NCI-H2029 (cell line): ENCODE measurements at places on chromosomes 3 and 15.

GRCh38 chr15:92603743-92604470 is 51.7 kb downstream of the FAM174B start:
- DNase-seq = no peak

DNA sequence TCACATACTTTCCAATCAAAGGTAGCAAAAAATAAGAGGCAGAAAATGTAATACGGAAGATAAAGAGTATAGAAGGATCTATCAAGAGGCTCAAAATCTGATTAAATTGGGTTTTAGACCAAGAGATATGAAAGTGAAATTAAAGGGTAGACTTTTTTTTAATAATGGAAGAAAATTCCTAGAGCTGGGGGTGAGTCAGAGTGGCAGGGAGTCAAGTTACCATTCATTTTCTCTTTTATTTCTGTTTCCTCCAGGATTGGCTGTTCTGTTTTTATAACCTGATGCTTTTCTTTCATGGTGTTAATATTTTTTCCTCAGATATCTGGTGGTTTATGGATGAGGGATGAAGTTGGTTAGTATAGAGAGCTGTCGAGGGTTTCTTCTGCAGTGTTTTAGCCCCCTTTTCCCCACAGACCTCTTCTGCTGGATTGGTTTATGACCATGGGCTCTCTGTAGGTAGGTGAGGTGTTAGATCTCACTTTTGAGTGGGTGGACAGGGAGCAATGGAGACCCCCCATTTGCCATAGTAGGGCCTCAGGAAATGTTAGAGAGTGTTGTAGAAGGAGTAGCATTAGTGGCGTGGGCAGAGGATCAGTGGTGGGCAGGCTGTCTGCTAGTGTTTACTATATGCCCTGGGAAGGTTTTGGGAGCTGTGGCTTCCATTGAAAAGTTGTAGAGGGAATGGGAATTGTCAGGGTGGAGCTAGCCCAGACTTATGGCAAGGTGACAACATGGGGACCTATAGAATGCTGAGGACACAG is 201.6 kb upstream of the GOLGA6L4 start:
- DNase-seq = no peak

DNA sequence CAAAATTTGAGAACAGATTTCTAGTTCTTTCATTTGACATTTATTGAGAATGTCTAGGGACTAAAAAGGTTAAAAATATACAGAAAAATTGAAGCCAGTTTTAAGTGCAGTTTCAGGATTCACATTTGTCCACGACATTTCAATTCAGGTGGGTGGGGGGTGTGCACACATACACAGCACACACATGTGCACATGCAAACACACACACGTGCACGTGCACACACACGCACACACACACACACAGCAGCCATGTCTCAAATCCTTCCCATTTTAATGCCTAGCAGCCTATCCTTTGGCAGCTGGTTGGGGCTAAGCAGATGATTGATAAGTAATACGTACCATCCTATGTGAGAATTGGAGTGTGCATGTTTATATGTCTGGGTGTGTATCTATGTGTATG is 238.3 kb upstream of the TRIM42 start:
- DNase-seq = no peak

DNA sequence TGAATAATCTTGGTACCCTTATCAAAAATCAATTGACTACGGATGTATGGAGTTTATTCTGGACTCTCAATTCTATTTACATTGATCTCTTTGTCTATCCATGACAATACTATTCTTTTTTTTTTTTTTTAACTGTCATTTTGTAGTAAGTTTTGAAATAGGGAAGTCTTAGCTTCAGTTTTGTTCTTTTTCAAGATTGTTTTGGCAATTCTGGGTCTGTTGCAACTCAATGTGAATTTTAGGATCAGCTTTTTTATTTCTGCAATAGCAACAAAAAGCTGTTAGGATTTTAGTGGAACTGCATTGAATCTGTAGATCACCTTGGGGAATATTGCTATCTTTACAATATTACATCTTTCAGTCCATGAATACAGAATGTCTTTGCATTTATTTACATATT is 21.4 kb downstream of the BTLA start:
- no peak for DNase-seq

GRCh38 chr3:14913071-14913925 is 34.1 kb upstream of the NR2C2 start:
- no peak for DNase-seq

DNA sequence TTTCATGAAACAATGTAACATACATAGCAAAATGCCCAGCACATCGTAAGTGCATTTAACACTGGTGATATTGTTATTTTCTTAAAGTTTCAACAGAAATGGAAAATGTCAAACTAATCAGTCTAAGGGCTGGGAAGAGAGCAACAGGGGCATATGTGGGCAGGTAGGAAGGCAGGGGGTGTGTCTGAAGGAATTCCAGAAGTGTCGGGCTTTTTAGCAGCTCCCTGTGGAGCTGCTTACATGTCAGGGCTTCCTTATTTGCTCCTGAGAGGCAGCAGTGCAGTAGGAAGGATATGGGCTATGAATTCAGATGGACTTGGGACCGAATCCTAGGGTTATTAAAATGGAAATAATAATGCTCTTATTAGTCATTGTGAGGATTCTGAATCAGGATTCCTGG is 311.6 kb downstream of the CLSTN2 start:
- no peak for DNase-seq

GRCh38 chr15:62637574-62637897 is 405.0 kb upstream of the TPM1 start:
- no peak for DNase-seq

- DNase-seq = no peak
These were observed 212.5 kb downstream of the BCHE start for GRCh38 chr3:165624761-165625160.

- DNase-seq = no peak
These were observed 28.6 kb upstream of the STXBP5L start for GRCh38 chr3:120879411-120879810.

GRCh38 chr15:75739791-75740190 is 27.1 kb upstream of the CSPG4 start:
- DNase-seq = no peak

DNA sequence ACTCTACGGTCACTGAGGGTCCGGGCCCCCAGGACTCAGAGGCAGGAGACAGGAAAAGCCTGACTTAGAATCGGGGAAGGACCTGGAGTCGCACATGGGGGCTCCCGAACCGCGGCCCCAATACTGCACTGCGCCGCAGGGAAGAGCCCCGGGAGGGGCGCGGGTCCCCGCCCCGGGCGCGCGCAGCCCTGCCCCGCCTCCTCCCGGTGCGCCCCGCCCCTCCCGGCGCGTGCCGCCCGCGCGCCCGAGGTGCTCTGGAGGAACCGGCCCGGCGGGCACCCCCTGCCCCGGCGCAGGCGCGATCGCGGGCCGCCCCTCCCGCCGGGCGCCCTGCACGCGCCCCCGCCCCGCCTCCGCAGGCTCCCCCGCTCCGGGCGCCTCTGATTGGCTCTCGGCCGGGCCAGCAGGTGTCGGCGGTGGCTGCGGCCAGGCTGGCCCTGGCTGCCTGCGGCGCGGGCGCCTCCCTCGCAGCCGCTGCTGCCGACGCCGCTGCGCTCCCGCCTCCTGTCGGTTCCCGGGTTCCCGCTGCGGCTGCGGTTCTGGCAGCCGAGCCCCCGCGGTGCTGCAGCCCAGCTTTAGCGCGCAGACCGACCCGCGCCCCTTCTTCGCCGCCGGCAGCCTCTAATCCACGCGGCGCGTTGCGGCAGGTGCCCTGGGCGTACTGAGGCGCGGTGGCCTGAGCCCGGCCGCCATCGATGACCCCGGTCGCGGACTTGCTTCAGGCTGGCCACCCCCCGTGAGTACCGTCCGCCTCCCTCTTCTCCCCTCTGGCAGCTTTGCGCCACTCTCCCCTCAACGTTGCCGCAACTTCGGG is at the start of gene MYRIP:
MYRIP (plus strand) TSS at position 429 of the 814 bp plus-strand sequence. CDS start 91,208 bp downstream, outside the sequence.
- DNase-seq = peak; percentile 85

- no peak for DNase-seq
These were observed 76.8 kb downstream of the SMAD3 start for GRCh38 chr15:67142092-67142766.

GRCh38 chr3:157285966-157286365 is 126.0 kb upstream of the CCNL1 start:
- DNase-seq = no peak

DNA sequence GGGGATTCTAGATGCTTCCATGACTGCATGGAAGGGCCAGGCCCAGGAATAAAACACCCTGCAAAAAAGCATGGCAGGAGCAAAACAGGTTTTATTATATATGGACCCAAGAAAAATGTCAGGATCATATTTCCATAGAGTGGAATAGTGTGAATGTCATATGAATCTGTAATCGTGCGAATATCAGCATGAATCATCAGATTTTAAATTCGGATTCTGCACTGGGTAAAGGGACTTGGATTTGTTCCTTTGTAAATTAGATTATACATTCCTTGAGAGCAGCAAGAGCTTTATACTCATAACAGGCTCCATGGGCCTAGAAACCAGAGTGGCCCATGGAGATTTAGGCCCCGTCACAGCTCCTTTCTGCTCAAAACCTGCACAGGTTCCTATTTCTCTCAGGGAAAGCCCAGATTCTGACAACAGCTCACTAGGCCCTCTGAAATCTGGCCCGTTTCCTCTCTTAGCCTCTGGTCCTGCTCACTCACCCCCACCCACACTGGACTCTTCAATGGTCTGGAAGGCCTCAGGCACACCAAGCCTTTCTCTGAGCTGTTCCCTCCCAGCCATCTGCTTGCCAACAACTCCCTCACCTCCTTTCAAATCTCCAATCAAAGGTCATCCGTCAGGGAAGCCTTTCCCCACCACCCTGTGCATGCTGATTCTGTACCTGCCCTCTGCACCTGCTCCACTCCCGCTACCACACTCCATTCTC is 76.0 kb downstream of the FEM1B start:
- no peak for DNase-seq

GRCh38 chr15:65210770-65211481 is at the start of gene CILP:
CILP (minus strand) TSS chr15:65211473; CDS start chr15:65209755, 1,718 bp downstream.
- no peak for DNase-seq

- DNase-seq = peak; percentile 69
These were observed 5.1 kb downstream of the FAM43A start for GRCh38 chr3:194690501-194691372.

GRCh38 chr15:33963831-33964664 is 4.2 kb upstream of the CHRM5 start:
- no peak for DNase-seq

DNA sequence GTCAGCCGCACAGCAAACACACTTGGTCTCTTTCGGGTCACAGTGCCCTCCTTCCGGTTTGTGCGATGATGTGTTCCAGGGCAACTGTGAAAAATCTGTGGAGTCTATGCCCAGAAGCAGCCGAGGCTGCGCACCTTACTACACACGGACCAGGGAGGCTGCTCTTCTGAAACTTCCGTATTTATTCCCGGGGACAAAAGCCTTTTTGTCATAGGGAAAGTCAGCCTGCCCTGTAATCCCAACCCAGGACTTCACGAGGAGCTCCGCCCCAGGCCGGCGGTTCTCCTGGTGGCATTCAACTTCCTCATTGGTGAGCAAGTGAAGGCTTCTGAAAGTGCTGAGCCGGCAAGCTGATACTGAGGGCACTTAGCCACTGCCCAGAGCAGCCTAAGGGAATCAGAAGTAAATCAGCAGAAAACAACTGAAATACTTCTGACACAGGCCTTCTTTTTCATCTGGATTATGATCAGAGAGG is 126.5 kb downstream of the FMN1 start:
- peak; percentile 19 for DNase-seq

GRCh38 chr3:62475306-62475705 is 102.0 kb upstream of the FEZF2 start:
- DNase-seq = no peak

DNA sequence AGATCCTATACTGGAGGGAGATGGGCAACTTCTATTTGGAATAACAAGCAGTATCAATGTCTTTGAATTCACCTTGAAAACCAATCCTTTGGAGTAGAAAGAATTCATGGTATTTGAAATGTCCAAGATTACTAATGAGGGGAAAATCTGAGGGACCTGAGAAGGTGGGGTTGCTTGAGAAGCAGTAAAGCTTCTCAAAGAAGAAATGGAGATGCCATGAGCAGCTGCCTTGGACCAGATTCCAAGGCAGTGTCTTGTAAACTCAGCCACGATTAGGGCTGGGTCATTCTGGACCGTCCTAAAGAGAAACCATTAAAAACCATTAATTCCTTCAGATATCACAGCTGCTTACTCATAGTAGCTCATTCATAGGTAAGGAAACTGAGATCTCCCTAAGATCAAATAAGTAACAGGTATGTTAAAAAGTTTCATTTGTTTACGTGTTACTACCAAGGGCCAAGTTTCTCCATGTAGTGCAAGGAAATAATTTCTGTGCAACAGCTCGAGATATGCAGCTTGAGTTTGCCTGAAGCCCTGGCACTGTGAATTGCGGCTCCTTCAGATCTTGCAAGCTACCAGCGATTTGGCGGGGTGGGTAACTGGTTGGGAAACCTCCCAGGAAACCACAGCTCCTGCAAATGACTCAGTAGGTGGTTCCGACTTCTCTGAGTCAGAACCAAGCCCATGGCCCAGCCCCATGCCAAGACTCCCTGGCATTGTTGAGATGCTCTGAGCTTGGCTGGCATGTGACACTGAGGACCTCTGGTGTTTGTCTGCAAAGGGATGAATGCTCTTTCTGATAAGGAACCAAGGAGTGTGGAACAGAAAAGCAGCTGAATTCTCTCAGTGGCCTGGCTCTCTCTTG is 296.8 kb downstream of the RORA start:
- no peak for DNase-seq

DNA sequence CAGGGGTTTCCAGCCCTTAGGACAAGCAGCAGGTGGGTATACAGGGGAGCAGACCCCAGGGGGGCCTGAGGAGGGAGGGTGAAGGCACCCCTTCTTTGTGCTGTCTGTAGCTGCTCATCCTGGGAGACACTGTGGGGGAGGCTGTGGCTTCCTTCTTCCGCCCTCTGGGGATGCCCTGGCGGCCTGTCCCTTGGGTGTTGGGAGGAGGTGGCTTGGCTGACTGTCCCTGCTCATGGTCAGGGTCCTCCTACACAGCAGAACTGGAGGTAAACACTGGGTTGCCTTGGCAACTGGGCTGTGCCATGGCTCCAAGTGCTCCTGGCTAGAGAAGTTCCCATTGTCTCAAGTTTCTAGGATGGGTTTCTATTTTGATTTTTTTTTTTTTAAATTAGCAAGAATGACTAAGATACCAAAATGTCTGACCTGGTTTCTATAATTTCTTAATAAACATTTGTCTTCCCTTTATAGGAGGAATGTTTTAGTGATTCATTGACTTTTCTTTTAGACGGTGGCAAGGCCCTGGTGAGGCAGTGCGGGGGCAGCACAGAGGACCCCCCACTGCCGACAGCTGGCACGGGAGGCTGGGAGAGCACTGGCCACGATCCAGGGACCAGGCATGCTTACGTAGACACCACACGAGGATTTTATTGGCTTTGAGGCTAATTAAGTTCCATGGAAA is 12.4 kb downstream of the KLF13 start:
- DNase-seq = peak; percentile 43

GRCh38 chr15:58805095-58805494 is 34.0 kb downstream of the MINDY2 start:
- DNase-seq = no peak

- no peak for DNase-seq
These were observed 15.1 kb downstream of the RTP4 start for GRCh38 chr3:187383246-187383645.

GRCh38 chr3:101119535-101119934 is 126.3 kb upstream of the ABI3BP start:
- no peak for DNase-seq
